Activated T-cell treated with anti-CD3 and anti-CD28 coated beads, Interleukin-2, amount 50 U/mL, for 24 hours (primary cell): ENCODE measurements at places on chromosomes 12 and 14.

DNA sequence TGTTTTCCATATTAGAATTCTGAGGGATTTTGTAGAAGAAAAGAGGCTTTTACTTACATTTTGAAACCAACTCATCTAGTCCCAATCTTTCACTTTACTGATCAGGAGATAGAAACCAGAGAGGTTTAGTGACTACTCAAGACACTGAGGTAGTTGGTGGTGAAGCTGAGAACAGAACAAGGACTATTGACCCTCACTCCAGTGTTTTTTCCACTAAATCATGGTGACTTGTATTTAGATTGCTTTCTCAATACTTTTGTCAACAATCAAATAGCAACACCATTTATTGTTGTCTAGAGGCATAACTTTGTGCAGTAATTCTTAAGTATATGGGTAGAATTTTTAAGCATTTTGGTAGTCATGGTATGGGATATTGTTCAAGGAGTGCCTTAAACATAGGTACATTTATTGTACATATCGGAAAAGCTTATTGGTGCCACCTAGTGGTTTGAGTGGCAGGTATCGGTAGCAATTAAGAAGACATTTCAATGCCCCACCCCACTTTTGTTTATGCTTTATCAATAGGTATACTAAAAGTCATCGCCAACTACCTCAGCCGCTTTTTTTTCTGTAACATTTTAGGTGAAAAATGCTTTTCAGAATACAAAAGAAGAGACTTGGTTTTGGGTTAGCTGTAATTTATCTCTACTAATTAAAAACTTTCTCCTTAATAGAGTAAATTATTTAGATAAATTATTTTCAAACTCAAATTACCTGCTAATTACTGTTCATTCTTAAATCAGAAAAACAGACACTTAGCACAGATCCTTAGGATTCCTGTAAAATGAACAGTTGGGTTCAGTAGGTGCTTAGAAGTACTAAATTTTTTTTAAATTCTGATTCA lies 47.3 kb upstream of the PAWR start:
- no peak overlapping the region for H3K4me3 ChIP-seq
- H3K27me3 ChIP-seq, result peaks cover 10% of the 10 kb centered on the region
- H3K36me3 ChIP-seq, result no peaks in the 10 kb centered on the region
- no peak overlapping the region for H3K27ac ChIP-seq

GRCh38 chr12:24596768-24597388 lies 352.0 kb downstream of the BCAT1 start:
- H3K27me3 ChIP-seq, result peaks cover 7% of the 10 kb centered on the region
- no peak overlapping the region for H3K4me3 ChIP-seq
- no peak overlapping the region for H3K27ac ChIP-seq
- peaks cover 17% of the 10 kb centered on the region for H3K4me1 ChIP-seq
- H3K36me3 ChIP-seq, result no peaks in the 10 kb centered on the region
- no peak for DNase-seq

DNA sequence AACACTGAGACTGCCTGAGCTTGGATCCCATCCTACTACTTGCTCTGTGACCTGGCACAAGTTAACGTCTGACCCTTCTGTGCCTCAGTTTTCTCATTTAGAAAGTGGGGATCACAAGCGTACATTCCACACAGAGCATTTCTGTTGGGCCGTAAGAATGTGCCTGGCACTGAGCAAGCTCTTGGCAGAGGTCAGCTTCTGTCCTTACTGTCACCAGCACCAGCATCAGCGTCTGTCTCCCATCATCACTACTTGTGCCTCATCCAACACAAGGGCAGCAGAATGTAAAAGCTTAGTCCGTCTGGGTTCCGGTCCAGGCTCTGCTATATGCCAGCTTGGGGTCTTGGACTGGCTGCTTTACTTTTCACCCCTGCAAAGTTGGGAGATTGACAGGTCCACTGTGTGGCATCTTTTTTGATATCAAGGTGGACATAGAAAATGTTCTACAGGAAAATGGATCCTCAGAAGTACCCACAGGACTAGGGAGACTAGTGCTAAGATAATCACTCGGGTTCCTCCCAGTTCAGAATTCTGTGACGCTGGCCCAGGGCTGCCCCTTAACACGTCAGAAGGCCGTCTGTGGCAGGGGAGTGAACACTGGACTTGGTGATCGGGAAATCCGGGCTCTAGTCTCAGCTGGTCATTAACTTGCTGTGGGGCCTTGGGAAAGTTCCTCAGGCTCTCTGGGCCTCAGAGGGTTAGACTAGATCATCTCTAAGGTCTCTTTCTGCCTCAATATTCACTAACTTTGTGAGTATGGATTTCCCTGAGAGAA lies 65.9 kb downstream of the CACNA1C start:
- no peaks in the 10 kb centered on the region for H3K27me3 ChIP-seq
- H3K4me3 ChIP-seq, result no peak overlapping the region
- DNase-seq, result no peak
- H3K4me1 ChIP-seq, result no peaks in the 10 kb centered on the region
- H3K27ac ChIP-seq, result no peak overlapping the region
- H3K36me3 ChIP-seq, result no peaks in the 10 kb centered on the region

DNA sequence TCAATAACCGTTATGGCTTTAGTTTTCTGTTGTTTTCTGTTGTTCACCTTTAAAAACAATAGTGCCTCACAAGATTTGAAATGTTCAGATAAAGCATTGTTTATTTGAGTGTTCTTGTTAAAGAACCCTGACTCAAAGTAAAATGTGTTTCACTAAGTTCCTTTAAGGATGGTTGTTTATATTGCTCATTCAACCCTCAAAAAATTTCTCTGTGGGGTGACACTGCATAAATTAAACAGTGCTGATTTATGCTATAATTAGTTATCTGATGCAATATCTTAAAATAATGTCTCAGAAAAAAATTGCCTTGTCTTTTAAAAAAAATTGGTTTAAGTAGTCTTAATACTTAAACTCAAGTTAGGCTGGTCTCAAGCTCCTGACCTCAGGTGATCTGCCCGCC lies 775.1 kb downstream of the FLRT2 start:
- H3K4me1 ChIP-seq, result no peaks in the 10 kb centered on the region
- H3K4me3 ChIP-seq, result no peak overlapping the region
- H3K27me3 ChIP-seq, result no peaks in the 10 kb centered on the region
- H3K36me3 ChIP-seq, result no peaks in the 10 kb centered on the region
- no peak overlapping the region for H3K27ac ChIP-seq
